Karpas-422 (cell line): ENCODE measurements at places on chromosomes 13 and 19. TPM values are rescaled to one million over a fixed set of nuclear protein-coding genes. Genes with fewer than 3 reads are reported as not detected.

DNA sequence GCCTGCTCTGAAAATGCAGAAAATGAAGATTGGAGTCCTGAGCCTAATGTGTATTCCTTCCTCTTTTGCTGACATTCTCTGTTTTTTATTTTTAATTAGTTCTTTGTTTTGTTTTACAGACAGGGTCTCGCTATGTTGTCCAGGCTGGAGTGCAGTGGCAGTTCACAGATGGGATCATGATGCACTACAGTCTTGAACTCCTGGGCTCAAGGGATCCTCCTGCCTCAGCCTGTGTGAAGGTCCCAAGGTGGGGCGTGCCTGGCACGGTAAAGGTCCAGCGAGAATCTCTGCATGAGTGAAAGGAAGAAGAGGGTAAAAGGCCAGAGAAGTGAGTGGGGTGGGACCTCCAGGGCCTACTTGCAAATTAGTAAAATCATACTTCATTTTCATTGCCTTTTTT, 34.3 kb upstream of the DGKH start:
- DNase-seq: no peak

DNA sequence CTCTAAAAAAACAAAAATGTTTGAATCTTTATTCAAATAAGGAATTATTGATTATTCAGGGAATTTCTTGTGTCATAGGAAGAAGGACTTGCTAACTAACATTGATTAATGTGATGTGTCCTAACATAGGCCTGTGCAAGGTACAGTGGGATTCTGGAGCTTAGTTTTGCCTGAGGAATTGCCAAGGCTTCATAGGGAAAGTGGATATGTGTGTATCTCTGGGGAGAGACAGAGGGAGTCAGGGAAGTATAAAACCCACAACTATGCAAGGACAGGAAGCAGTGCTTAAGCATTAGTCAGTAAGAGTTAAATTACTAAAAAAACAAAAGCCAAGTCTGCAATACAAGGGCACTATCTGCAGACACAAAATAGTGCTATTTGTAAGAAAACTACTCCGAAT, 59.6 kb downstream of the WDFY2 start:
- DNase-seq: no peak

- no peak for DNase-seq
Observed at GRCh38 chr19:14886032-14886431, at the start of gene OR7A17. OR7A17 (minus strand) TSS chr19:14886132; CDS start chr19:14881355, 4,777 bp downstream.

- DNase-seq: no peak
Observed at GRCh38 chr13:113726961-113727411, 32.0 kb upstream of the TMEM255B start.

DNA sequence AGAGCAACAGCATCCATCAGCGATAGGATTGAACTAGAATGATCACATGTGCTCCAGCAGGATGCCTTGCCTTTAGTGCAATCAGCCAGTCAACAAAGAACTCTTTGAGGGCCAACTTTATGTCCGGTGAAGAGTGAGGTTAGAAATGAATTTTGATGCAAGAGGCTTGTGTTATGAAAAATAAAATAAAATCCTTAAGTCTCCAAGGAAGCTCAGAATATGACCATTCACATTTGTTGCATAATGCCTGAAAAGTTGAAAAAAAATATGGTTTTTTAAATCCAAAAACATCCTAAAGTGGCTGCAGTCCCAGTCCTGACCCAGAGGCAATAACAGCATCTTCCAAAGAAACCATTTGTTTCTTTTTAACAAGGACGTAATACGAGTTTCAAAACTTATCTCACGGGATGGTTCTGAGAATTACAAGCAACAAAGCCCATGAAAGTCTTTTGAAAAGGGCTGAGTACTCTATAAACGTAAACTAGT, 61.3 kb downstream of the DCLK1 start:
- no peak for DNase-seq

- no peak for DNase-seq
Observed at GRCh38 chr19:16039545-16039944, 36.8 kb upstream of the TPM4 start.

- no peak for DNase-seq
Observed at GRCh38 chr19:39127812-39128515, 2.4 kb downstream of the PAK4 start.

DNA sequence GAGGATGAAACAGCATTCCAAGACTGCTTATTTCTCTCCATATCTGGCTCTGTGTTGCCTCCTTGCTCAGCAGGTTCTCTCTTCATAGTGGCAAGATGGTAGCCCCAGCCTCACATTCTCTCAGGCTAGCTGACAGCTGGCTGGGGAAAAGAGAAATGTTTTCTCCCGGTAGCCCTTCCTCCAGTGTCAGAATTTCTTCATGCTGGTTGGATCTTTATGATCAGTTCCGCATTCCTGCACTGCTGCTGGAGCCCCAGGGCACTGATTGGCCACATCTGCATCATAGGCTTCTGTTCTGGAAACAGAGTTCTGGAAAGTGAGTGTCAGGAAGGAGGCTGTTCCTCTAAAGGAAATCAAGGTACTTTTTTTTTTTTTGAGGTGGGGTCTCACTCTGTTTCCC, 24.6 kb downstream of the POP4 start:
- no peak for DNase-seq

DNA sequence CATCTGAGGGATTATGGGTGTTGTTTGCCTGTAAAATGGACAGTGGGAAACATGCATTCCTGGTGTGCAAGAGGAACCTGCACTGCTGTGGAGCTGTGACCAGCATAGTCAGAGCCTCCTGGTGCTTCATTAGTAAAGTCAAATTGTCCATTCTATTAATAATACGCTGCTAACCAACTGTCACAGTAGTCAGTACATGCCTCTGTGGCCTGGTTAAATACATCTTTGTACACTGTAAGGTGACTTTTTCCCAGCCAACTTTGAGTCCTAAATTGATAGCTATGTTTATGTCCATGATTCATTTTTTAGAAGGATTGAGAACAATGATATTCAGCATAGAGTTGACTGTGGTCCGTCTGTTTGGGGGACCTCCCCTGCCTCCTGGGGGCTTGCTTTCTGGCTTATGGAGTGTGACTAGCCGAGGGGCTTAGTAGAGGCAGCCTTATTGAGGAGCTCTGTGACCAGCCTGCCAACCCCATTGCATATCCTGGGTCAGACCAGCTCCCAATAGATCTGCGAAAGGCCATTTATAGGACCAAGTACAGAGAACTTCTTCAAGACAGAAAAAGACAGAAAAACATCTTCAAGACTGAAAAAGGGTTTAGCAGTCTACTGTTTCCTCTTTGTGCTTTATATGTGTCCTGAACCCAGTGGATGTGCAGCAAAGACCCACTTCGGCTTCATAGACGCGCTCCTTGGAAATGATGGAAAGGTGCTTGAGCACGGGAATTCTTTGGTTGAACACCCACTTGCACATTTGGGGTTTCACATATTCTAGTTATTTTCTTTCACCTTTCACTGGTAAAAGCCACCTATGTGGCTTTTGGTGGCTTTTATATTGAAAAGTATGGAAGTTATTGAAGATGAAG, 4.3 kb downstream of the GPR183 start:
- DNase-seq: no peak

DNA sequence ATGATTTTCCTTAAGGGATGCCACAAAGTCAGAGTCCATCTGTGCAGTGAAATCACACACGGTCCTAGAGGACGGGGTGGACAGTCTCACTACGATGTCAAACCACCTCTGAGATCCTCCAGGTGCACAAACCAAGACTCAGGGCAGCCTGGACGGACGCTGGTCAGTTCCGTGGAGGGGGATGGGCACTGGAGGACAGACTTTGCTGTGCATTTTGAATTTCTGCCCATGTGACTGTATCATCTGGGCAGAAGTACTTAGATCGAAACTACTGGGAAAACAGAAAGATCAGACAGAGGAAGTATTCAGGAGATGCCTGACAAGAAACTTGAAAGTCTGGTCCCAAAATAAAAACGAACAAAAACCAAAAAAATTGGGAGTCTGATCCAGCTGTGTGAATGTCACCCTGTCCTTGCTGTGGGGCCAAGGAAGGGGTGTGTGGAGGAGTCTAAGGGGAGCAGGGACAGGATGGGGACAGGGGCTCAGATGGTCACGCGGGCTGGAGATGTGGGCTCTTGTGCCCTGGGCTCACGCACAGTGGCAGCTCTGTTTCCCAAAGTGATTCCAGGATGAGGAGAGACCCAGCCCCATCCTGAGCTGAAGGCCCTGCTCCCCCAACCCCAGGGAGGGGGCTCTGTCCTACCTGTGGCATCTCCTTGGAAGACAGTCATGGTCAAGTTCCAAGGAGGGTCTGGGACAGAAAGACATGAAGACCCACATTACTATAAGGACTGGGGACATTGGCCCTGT, 1.5 kb downstream of the SIGLEC8 start:
- no peak for DNase-seq

GRCh38 chr19:21824679-21825078, 11.3 kb downstream of the ZNF43 start:
- no peak for DNase-seq

DNA sequence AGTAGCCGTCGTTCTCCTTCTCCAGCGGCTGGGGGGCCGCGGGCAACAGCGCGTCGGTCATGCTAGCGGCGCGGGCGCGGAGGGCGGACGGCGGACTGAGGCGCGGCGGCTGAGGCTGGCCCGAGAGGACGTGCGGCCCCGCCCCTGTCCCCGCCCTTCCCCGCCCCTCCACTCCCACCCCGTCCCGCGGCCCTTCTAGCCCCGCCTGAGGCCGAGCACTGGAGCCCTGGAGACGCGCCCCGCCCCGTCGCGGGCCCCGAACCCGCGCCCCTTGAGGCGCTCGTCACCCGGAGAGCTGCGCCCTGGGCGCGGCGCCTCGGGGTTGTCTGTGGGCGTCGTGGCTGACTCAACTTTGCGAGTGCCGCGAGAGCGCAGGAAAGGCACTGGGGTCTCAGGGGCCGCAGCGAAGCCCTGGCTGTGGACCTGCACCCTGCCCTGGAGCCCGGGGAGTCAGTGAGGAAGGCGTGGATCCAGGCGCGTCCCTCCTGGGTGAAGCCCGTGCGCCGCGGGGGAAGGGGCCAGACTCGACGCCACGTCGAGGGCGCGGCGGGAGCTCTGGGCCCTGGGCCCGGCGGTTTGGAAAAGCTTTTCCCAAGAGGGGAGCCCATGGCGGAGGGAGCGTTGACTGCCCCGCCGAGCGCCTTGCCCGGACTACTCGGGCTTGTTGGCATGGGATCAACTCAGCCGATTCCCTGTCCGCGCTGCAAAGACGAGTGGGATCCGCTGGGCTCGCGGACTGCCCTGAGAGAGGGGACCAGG, at the start of gene RHPN2:
RHPN2 (minus strand) TSS at position 97 of the 759 bp plus-strand sequence; CDS start at position 61, 36 bp downstream.
- peak; percentile 91 for DNase-seq

DNA sequence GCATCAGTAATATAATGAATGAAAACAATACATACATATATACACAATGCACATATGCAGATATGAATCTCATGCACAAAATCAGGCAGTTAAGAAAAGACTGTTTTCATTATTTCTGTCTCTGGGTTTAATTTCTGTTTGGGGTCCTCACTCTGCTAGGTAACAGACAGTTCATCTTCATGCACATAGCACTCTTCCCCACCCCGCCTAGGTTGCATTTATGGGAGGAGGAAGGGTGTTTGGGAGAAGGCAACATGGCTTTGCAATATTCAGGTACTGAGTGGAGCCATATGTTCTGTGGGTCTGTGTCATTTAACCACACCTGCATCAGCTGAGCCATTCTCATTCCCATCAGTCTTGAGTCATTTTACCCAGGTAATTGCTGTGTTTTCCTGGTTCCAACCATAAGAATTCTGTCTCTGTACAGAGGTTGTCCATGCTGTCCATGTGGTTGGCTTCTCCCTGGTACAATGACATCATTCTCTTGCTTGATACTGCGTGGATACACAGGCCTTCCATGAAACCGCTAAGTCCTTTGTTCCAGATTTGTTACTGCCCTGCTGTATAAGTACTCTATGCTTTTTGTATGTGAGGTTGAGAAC, 45.3 kb downstream of the RFC3 start:
- no peak for DNase-seq

GRCh38 chr19:48509467-48510194, 2.0 kb downstream of the LMTK3 start:
- DNase-seq: peak; percentile 70

DNA sequence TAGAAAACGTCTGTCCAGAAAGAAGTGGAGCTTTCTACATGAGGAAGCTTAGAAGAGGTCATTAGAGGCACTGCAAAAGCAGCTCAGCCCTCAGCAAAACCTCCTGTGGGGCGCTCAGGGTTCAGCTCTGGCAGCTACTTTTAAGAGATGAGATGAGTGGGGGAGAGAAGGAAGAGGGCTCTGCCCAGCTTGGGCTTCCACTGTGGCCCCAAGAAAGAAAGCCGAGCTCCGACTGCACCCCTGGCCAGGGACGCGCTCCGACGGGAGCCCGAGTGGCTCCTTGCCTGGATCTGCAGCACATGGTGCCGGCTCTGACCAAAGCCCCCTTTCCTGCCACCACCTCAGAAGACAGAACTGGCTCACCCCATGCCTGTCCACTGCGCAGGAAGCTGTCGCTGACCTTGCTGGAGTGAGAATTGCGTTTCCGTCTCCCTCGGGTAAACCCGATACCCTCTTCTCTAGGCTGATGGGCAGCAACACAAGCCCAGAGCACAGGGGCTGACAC, 36.4 kb downstream of the NAXD start:
- no peak for DNase-seq

GRCh38 chr19:45376045-45376724, 5.8 kb upstream of the ERCC2 start:
- DNase-seq: no peak

DNA sequence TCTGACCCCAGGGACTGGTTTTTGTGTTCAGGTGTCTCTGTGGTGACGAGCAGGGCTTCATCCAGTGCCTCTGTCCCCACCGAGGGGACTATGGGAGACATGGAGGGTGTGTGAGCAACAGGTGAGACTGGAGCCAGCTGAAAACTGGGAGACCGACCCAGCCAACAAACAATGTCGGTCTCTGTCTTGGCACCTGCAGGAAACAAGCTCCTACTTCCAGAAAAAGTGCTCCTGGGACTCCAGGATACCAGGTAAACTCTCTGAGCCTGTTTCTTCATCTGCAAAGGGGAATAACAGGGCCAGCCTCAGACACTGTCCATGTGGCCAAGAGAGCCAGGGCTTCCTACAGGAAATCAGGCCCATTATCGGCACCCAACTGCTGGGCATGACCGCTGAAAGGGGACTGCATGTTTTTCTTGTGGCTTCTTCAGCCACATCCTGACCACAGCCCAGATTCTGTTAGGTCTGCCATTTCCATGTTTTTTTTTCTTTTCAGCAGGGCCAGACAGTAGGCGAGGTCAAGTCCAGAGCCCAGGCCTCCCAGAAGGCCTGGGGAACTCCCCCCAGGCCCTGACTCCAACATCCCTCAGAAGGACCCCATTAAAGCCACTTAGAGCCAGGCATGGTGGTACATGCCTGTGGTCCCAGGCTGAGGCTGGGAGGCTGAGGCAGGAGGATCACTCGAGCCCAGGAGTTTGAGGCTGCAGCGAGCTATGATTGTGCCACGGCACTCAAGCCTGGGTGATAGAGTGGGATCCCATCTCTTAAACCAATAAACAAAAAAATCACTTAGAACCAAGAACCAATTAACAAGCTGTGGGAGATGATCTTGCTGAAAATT, 836 bp upstream of the BST2 start:
- DNase-seq: no peak

Gene FUT6
- total RNA-seq: not detected in 2 replicates

Gene PTGER1
- total RNA-seq: not detected in 2 replicates

Gene NLRP11
- 1.8 and 5.0 TPM in 2 replicates for total RNA-seq

Gene NOVA2
- total RNA-seq: 0.07 TPM in 1 of 2 replicates, not detected in the other
